ENCODE measurements at places on chromosomes 3 and 15.

DNA sequence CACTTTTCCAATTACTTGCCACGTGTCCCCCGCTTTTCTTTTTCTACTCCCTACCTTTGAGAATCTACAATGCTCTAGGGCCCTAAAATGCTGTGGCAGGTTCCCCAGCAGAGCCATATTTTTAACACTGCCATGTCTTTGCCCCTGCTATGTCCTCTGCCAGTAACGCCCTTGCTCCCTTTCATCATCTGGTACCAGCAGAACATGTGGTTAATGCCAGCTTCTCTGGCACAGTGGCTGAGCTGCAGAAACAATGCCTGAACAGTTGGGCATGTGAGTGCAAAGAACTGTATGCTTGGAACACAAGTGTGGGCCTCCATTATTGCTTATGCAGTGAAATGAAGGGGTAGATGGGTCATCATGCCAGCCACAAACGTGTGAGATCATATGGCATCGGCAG lies 287.6 kb downstream of the NEK10 start:
- no peak for DNase-seq

DNA sequence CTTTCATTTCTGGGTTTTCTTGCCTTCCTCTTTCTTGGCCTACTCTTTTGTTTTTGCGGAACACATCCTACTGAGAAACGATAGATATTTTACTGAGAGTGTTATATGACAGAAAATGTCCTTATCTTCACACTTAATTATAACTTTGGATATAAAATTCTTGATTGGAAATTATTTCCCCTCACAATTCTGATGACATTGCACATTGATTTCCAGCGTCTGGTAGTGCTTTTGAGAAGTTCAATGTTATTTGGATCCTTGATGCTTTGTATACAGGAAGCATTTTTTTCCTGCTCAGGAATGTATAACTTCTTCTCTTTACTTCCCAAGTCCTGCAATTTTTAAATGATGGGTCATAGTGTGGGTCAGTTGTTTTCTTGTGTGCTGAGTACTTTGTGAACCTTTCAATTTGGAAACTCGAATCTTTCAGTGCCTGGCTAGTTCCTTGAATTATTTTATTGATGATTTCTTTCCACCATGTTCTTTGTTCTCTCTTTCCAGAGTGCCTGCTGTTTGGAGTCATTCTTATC lies 183.9 kb downstream of the PDCD6IP start:
- DNase-seq, result no peak

DNA sequence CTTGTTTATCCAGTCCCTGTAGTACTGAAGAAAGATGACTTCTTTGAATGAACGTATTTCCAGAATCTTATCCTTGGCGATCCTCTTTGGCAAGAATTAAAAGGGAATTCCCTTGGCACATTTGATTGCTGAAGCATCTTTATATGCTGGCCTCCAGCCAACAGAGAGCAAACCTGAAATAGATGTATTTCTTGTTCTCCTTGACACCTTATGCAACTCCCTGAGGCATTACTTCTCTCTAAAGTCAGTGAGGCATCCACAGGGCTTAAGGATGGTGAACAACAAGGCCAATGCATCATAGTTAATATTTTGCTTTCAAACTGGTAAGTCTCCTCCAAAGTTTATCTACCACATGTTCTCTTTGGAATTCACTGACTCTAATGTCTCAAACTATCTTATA lies 450.9 kb upstream of the THRB start:
- DNase-seq, result no peak

- no peak for DNase-seq
Measured at GRCh38 chr3:45272032-45272810, 46.1 kb upstream of the TMEM158 start.

DNA sequence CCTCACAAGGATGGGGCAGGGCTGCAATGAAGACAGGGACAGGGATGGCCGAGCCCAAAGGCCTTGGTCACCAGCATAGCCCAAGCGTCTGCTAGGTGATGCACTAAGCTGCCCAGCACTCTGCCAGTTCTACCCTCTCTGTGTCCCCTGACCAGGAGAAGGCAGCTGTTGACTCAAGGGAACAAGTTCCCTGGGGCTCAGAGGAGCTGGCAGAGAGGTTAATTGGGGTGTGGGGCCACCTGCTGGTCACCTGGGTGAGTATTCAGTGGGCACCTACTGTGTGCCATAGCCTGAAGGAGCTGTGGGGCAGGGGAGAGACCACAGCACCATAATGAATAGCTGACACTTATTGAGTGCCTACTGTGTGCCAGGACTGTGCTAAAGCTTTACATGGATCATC lies 22.0 kb upstream of the DOCK3 start:
- DNase-seq, result no peak

- DNase-seq, result no peak
Measured at GRCh38 chr3:170717410-170718402, 131.8 kb upstream of the SLC7A14 start.

GRCh38 chr15:53759411-53759931 lies at the start of gene WDR72:
TSS of gene WDR72 (minus strand) at chr15:53759663. CDS start at chr15:53733149, 26,514 bp downstream.
- no peak for DNase-seq

DNA sequence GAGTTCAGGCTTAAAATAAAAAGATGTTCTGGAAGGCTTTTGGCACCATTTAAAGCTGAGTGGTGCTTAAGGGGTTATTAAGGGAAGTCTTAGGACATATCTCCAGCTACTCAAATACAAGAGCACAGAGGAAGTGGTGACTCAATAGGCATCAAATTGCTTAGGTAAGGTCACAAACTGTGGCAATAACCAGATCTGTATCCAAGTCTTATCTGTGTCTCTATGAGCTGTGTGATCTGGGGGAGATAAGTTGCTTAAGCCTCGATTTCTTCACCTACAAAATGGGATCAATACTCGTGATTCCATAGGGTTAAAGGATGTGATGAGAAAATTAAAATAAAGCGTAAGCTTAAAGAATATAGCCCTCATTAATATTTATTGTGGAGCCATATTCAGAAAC lies 7.6 kb downstream of the HDC start:
- DNase-seq, result no peak
